ENCODE measurements at places on chromosomes 6 and 20. TPM values are rescaled to one million over a fixed set of nuclear protein-coding genes. Genes with fewer than 3 reads are reported as not detected.

- no peak overlapping the region for H3K27ac ChIP-seq
- DNase-seq: peak; percentile 67
- H3K4me1 ChIP-seq: no peaks in the 10 kb centered on the region
- H3K4me3 ChIP-seq: peak overlapping the region; percentile 71
Measured at GRCh38 chr20:64057628-64058498, 5.1 kb upstream of the TCEA2 start.

DNA sequence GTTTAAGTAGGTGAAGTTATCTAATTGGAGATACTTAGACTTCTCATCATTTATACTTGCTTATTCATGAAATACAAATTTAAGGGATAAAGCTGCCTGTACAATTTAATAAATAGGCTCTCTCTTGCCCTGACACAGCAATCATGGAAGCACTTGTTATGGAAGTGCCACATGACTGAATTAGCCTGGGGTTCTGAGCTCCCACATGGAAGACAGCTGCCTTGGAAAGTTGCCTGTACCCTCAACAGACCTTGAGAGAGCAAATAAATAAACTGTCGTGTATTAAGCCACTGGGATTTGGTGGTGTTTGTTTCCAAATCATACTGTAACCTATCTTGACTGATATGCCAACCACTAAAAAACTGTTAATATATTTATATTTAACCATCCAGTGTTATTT is 87.0 kb upstream of the RSPO3 start:
- H3K27ac ChIP-seq: no peak overlapping the region
- H3K27me3 ChIP-seq: no peaks in the 10 kb centered on the region
- H3K4me1 ChIP-seq: no peaks in the 10 kb centered on the region
- no peak for DNase-seq

The SMPDL3A gene
- polyA plus RNA-seq: 1.2 TPM

DNA sequence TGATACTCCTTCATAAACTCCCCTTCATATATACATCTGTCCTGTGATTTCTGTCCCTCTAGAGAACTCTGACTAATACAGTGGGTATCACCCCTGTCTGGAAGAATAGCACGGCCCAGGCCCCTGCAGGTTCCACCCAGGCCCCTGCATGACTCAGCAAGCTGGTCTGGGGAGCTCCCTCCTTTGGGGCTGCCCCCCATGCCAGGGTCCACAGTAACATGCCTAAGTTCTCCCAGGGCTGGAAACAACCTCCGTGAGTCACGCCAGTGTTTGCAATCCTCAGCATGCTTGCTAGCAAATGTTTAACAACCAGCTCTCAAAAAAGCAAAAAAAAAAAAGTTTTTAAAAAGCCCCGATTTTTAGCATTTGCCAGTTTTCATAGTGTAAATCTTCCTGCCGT is 134.3 kb upstream of the CDH4 start:
- no peak overlapping the region for H3K4me3 ChIP-seq
- no peaks in the 10 kb centered on the region for H3K4me1 ChIP-seq
- H3K36me3 ChIP-seq: no peaks in the 10 kb centered on the region
- peaks cover 8% of the 10 kb centered on the region for H3K27me3 ChIP-seq
- DNase-seq: no peak
